Ureter (tissue), 1 donor: ENCODE measurements at places on chromosomes 7 and 10. TPM values are rescaled to one million over a fixed set of nuclear protein-coding genes. Genes with fewer than 3 reads are reported as not detected.

DNA sequence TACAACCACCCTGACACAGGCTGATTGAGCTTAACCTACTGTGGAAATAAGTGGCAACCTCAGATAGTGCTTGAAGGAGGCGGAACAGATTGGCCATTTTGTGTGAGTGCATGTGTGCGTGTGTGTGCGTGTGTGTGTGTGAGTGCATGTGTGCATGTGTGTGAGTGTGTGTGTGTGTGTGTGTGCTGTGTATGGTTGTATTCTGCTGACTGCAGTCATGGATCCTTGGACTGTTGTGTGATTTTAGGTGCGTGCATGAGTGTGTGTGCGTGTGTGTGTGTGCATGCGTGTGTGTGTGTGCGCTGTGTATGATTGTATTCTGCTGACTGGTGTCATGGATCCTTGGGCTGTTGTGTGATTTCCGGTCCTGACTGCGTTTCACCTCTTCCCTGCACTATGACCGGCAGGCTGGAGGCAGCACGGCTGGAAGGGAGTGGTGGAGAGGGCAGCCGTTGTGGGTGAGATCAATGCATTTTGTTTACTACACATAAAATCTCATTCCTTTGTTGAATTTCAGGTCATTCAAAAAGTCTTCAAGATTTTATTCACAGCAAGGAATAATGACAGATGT, 6.3 kb downstream of the IQCE start:
- DNase-seq, result no peak

- DNase-seq, result no peak
Measured at GRCh38 chr7:121016966-121017365, 28.5 kb downstream of the CPED1 start.

GRCh38 chr10:87000491-87000890, 19.6 kb upstream of the FAM25A start:
- no peak for DNase-seq

DNA sequence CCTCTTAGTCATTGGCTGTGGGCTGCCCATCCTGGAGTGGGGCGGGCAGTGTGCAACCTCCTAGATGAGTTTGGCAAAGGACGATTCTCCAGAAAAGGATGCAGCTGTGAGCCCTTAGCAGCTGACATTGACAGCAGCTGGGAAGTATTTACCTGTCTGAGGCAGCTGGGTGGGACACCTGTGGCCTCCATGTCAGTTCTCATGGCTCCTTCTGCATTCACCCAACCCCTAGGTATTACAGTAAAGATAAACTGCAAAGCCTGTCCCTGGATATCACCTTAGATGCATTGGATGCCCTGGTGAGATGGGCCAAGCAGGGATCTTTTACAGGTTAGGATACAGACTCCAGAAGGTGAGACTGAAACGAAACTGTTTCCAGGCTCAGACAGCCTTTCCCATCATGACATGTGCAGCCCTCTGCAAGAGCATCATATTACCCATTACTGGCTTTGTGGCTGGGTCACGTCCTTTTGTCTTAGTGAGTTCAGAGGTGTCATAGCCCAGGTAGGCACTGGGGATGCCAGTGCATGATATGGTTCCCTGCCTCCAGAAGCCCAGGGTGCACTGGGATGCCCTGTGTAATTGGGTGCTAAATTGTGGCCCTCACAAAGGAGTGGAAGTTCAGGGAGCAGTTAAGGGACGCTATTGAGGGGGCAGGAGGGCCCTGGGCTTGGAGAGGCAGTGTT, 28.9 kb downstream of the MINDY4 start:
- no peak for DNase-seq

DNA sequence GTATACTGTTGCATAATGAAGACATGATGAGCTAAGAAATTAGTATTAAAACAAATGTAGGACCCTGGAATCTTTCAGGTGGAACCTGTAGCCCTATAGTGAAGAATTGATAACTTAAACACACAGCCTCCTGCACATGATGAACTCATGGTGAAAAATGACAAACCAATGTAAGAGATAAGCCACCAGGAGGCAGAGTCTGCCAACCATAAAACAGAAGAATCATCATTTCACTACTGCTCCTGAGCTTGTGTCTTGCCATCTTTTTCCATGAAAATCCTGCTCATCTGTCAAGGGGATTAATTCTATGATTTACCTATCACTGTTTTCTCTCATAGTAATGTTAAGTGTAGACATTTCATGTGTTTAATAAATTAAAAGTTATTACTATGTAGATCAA, 363.9 kb downstream of the MALRD1 start:
- DNase-seq, result no peak

DNA sequence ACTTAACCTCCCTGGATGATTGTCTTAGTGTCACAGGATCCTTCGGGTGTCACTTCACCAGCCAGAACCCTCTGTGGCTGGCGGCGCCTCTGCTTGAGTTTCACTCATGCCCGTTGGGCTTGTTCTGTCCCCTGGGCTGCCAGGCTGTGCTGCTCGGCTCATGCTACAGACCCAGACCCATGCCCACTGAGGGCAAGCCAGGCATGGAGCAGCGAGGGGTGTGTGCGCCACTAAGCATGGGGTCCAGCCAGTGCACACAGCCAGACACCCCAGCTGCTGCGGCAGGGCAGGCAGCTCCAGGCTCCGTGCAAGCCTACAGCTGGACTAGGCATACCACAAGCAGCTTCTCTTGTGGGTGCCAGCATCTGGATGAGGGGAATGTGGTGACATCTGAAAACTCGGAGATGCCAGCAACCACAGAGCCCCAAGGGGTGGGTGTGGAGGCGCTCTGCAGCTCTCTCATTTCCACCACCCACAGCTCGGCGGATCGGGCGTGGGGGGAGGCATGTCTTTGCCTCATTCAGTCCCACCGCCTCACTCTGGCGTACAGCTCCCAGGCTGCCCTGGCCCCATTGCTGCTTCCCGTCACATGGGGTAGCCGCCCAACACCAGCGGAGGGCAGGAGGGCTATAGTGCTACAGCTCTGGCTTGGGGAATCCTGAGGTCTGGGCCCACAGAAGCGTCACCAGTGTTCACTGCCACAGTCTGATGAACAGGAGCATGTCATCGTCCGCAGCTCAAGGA, 269.6 kb upstream of the LRGUK start:
- DNase-seq, result no peak

DNA sequence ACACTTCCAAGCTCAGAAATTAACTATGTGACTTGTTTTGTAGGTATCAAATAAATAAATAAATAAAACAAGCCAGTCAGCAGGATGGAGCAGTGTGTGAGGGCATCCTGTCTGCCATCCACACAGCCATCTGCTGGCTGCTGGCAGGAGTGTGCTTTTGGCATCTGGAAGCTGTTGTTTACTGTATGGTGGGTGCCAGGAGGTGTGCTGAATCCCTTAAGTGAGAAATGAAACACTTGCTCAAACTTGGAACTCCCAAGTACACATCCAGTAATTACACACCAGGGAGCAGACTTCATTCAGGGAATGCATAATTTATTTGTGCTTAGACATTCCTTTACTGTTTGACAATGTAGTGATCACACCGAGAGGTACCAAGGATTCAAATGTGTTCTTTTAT, 16.9 kb upstream of the TAX1BP1 start:
- DNase-seq, result no peak

GRCh38 chr10:73408978-73409521, 4.8 kb downstream of the ANXA7 start:
- DNase-seq, result no peak

- DNase-seq, result no peak
Measured at GRCh38 chr7:53740971-53741370, 705.5 kb downstream of the POM121L12 start.

DNA sequence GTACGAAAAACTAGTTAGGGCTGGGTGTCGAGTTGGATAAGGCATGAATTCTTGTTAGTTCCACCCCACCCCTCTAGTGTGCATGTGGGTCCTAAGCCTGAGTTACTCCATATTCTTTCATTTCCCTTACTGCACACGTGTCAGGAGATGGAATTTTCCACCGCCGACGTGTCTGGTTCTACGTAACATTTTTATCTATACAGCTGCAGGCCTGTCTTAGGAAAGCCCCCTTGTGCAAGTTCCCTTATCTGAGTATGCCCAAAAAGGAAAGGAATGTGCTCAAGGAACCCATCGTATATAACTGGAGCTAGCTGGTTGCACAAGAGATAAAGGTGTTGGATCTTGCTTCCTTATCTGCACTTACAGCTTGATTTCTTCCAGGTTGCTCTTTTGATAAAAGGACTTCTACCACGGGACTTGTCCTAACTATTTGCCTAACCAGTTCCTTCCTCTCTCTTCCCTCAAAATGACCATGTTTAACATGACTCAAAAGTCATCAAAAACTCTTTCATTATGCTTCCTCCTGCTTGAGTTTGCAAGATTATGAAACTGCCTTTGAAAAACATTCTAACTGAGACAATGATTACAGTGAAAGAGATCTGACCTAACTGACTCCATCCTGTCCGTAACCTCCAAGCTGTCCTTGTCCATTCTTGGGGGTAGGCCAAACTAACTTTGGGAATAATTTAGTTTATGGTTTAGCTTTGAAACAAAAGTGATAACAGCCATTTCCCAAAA, 181.4 kb downstream of the AKR1D1 start:
- DNase-seq, result no peak

GRCh38 chr7:20064974-20065862, 152.0 kb downstream of the MACC1 start:
- no peak for DNase-seq

GRCh38 chr7:93747019-93747418, 143.5 kb downstream of the TFPI2 start:
- DNase-seq, result no peak

GRCh38 chr10:104098358-104098925, 12.8 kb upstream of the COL17A1 start:
- no peak for DNase-seq

- no peak for DNase-seq
Measured at GRCh38 chr7:36348256-36348655, 41.4 kb upstream of the ANLN start.

- peak; percentile 99 for DNase-seq
Measured at GRCh38 chr7:151519765-151520418, at the start of gene RHEB. Gene RHEB (minus strand): TSS chr7:151519895. CDS start chr7:151519511, 384 bp downstream.

DNA sequence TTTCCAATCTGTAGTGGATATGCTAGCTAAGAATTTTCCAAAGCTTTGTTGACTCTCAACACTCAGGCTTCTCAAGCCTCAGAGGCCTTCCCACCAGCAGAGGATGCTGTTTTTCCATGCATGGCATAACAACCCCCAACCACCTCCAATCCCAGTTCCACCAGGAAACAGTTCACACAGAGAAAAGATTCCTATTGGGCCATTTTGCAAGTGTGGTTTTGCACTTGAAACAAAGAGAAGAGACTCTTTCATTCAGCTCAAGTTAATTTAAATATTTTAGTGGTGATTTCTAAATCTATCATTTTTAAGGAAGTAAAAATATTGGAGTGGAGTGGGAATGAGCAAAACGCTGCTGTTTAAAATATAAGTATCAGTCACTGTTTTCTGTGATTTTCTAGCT, 105.6 kb upstream of the COL1A2 start:
- DNase-seq, result peak; percentile 64

- DNase-seq, result no peak
Measured at GRCh38 chr10:14751921-14752320, 22.8 kb downstream of the FAM107B start.

GRCh38 chr10:21417172-21417712, 108.2 kb downstream of the SKIDA1 start:
- no peak for DNase-seq

- no peak for DNase-seq
Measured at GRCh38 chr10:31975157-31975765, 46.6 kb upstream of the ARHGAP12 start.

DNA sequence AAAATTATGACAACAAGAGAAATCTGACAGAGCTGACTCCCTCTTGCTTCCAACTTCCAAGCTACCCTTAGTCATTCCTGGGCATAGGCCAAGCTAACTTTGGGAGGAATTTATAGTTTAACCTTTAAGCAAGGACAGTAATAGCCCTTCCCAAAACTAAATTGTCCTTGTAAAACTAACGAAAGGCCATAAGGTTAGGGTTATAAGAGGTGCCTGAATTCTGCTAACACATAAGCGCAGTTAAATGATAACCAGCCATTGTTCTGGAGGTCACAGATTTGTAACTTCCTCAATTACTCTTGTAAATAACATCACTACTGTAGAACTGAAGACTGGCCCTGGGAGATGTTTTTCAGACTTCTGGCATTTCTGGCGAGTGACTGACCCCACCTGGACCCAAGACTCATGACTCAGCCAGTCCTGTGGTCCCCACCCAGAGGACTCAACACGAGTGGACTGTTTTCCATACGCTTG, 481.2 kb downstream of the KCNMA1 start:
- no peak for DNase-seq

GRCh38 chr10:4270116-4270515, 485.1 kb upstream of the KLF6 start:
- DNase-seq, result no peak

DNA sequence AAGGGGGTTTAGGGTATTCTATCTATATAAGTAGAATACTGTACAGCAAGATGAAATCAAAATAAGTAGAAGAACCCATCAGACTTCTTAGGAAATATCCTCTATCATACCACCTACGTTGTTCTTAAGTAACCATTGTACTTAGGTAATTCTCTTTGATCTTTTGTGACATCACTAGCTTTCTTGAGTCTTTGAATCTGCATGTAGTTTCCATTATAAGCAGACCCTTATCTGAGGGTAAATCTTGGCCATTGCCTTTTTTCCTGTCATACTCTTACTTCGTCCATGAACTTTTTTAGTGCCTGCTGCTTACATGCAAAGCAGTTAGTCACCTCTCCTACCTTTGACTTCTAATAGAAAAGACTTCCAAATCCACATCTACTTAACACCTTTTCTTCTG, 49.0 kb downstream of the WAC start:
- no peak for DNase-seq

DNA sequence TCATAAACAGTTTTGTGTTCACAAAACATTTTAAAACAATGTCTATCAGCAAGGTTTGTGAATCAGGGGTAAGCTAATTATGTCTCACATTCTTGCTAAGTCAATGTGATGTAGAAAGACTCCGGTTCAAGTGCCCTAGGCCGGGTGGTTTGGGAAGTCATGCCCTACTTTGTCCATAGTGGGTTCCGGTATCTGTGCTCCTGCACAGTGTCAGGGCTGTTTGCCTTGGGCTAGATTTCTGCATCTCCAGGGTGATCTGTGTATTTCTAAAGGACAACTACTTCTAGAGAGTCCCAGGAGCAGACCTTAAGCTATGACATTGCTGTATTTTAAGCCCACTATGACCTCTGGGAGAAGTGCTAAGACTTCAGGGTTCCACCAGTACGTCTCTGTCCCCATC, 504.1 kb downstream of the PLXNA4 start:
- DNase-seq, result no peak

DNA sequence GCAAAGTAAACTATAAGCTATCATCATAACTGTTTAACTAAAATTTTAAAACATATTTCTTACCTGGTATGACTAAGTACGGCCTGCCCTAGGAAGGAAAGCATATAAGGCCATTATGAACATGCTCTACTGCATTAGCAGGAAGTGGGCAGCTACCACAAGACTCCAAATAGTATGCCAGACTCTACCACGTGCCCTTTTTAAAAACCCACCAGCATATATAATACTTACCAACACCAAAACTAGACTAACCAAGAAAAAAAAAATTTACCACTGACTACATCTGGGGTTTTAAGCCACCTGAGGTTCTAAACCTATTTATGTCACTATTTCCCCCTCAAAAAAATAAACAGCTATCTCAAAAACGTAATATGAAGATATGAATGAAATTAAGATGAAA, 30.1 kb downstream of the NUDCD3 start:
- no peak for DNase-seq

GRCh38 chr7:102152672-102153598, 133.7 kb upstream of the SH2B2 start:
- DNase-seq, result no peak

BHLHA15 gene
- total RNA-seq, result 0.73 TPM

CUL2 gene
- 35.8 TPM for total RNA-seq

HDAC9 gene
- 20.0 TPM for total RNA-seq

SLC16A9 gene
- 8.0 TPM for total RNA-seq

IL6 gene
- 5.0 TPM for total RNA-seq

OGDHL gene
- 6.0 TPM for total RNA-seq
